Stimulated activated CD4-positive, alpha-beta T cell treated with anti-CD3 and anti-CD28 coated beads, Interleukin-1b, Interleukin-23, amount 100 ng/mL, for 48 hours (primary cell): ENCODE measurements at places on chromosomes 3 and 15.
A peak's percentile ranks its signal among the peaks of the same experiment; 100 is the strongest.

- DNase-seq = no peak
Measured at GRCh38 chr3:159417761-159418160, 570.9 kb upstream of the IL12A start.

DNA sequence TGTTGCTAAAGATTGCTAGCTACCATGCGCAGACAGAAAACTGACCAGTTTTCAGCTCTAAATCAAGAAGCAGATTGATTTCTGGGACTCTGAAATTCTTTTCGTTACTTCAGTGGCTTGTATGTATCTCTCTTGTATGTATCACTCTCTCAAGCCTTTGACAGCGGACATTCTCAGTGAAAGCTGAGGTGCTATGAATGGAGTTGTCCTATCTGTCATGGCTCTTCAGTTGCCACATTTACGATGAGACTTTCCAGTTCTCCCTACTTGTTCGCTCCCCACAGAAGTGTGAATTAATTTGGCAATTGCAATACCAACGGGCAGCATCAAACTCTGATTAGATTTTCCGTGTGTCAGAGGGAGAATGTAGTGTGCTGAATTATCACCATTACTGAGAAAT lies 432.4 kb downstream of the GRM7 start:
- no peak for DNase-seq

GRCh38 chr3:98770261-98771039 lies 7.3 kb downstream of the ST3GAL6 start:
- DNase-seq = no peak

DNA sequence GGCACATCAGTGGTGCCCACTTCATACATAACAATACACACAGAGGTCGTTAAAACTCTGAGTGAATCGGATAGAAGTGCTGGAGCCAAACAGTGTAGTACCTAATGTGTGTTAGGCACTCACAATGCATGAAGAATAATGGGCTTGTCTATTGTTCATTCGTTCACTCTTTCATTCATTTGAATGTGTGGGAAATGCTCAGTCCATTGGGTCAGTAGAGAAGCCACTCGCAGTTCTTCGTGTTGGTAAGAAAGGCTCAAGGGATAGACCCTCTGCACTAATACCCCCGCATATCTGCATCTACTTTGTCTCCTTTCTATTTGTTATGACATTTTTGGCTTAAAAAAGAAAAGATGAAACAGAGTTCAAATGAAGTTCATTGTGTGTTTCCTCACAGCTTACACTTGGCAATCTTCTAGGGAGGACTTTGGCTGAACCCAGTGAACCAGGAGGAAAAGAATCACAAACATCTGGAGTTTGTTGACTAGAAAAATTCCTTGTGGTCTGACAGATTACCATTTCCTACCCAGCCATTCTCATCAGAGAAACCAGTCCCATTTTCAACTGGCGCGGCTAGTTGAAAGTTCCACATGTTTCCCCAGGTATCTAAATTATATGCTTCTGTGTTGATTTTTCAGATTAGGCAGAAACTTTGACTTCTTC lies 32.8 kb upstream of the MFSD1 start:
- DNase-seq = no peak

DNA sequence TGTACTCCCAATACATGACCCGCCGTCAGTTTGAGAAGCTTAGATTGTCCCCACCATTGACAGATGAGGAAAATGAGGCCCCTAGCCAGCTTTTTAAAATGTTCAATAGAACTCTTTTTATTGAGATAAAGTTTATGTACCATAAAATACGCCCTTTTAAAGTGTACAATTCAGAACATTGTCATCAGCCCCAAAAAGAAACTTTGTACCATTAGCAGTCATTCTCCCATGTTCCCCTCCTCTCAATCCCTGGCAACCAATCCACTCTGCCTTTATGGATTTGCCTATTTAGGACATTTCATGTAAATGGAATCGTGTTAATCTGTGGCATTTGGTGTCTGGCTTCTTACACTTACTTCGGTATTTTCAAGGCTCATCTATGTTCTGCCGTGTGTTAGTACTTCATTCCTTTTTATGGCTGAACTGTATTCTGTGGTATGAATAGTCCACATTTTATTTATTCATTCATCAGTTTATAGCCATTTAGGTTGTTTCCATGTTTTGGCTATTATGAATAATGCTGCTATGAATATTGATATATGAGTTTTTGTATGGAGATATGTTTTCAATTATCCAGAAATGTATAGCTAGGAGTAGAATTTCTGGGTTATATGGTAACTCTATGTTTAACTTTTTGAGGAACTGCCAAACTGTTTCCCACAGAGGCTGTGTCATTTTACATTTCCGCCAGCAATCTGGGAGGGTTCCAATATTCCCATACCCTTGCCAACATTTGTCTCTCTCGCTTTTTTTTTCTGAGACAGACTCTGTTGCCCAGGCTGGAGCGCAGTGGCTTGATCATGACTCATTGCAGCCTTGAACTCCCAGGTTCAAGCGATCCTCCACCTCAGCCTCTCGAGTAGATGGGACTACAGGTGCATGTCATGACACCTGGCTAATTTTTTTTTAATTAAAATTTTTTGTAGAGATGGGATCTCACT lies 15.3 kb upstream of the PTPN23 start:
- DNase-seq = no peak

GRCh38 chr3:61702453-61702852 lies 141.1 kb downstream of the PTPRG start:
- DNase-seq = no peak

DNA sequence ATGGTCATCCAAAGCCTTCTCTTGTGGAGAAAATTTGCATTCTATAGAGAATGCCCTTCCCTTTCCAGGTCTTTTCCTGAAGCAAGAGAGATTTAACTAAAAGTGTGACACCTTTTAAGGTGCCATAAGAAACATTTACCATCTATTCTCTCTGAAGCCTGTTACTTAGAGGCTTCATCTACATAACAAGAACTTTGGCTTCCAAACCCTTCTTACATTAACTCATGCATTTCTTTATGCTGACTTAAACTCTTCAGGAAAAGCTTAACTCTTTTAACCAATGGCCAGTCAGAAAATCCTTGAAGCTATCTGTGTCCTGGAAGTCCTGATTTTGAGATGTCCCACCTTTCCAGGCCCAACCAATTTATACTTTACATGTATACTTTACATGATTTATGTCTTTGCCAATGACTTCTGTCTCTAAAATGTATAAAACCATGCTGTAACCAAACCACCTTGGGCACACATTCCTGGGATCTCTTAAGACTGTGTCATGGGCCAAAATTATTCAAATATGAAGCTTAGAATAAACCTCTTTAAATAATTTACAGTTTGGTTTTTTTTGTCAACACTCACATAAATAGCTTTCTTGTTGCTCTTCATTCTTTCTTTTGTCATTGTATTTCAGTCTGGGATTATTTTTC lies 472.6 kb upstream of the NECTIN3 start:
- no peak for DNase-seq

DNA sequence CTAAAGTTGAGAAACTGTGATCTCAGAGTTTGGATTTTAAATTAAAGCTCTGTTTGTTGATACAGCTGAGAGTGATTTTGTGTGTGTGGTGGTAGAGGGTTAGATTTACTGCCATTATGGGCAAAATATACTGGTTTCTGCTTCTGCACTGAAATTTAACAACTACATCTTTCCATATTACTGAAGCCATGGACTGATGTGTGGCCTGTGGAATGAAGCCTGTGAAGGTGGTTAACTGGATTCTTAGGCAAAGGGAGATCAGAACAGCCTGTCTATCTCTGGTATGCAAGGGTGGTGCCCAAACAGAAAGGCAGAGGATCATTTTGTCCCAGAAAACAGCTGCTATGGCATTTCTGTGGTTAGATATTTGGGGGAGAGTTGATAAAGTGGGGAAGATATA lies 297.3 kb upstream of the THBS1 start:
- DNase-seq = no peak

DNA sequence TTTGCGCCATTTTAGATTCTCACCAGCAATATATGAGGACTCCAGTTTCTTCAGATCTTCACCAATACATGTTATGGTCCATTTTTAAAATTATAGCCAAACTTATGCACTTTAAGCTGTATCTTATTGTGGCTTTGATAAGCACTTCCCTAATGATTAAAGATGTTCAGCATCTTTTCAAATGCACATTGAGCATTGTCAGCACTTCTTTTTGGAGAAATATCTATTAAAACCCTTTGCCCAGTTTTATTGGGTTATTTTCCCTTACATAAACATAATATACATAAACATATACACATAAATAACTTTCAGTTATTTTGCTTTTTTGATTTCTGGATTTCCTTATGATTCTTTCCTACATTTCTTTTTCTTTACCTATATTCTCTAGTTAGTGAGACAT lies 83.8 kb downstream of the ROBO1 start:
- DNase-seq = no peak

GRCh38 chr15:80431635-80432344 lies 27.6 kb downstream of the ARNT2 start:
- no peak for DNase-seq

DNA sequence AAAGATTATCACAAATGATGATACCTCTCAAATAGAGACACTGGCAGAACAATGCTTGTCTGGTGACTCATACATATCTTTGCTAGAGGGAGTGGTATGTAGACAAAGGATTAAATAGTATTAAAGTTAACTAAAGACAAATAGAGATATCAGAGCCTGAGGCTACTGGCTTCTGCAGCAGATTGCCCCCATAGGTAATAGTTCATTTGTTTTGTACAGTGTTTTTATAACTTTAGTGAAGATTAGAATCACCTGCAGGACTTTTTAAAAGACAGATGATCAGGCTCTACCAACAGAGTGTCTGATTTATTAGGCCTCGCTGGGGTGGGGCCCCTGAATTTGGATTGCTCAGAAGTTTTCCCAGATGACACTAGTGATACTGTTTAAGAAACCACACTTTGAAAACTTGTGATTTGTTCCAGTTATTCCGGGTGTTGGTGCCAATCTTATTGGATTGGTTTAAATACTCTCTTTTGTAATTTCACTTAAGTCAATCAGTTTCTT lies 96.4 kb downstream of the NAALADL2 start:
- no peak for DNase-seq

DNA sequence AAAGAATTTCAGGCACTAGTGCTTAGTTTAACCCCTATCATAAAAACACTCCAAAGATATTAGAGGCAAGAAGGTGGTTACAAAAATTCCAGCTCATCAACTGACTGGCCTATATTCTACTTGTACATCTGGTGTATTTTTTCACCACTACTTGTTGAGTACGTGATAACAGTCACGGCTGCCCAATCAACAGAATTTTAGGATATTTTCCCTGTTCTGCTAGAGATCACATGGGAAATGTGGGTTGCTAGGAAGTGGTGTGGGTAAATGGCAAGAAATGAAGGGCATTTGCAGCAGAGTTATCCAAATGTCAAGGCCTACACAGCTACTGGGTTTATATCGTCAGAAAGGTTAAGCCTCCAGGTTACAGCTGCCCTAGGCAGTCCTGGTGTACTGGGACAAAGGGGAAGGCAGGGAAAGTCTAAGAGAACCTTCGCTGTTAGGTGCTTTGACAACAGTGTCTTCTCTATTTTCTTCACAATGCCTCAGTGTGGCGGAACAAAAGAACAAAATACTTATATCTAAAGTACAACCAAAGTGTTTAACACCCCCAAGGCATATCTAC lies 81.9 kb downstream of the FMN1 start:
- no peak for DNase-seq

GRCh38 chr15:31483986-31484951 lies 157.6 kb downstream of the KLF13 start:
- peak; percentile 38 for DNase-seq

GRCh38 chr3:128316481-128316891 lies 150.2 kb downstream of the DNAJB8 start:
- peak; percentile 57 for DNase-seq

DNA sequence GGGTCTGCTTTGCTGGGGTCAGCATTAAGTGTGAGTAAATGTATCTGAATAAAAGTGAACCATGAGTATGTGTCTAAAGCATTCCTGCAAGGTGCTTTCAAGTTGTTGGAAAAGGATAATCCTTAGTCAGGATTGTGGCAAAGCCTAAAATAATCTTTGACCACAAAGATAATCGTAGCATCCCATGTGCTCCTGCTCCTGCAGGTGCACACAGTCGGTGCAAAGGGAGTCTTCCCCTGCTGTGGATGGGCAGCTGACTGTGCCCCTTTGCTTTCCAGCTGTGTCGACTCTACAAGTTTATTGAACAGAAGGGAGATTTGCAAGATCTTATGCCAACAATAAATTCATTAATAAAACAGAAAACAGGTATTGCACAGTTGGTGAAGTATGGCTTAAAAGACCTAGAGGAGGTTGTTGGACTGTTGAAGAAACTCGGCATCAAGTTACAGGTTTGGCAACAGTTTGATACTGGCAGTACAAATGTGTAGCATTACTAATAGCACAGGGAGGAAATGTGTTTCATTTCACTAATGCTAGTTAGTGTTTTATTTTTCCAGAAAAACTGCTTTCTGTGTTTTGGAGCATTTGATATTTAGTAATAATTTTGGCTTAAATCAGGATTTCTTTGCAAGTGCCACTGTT lies 22.6 kb downstream of the SRP14 start:
- no peak for DNase-seq

DNA sequence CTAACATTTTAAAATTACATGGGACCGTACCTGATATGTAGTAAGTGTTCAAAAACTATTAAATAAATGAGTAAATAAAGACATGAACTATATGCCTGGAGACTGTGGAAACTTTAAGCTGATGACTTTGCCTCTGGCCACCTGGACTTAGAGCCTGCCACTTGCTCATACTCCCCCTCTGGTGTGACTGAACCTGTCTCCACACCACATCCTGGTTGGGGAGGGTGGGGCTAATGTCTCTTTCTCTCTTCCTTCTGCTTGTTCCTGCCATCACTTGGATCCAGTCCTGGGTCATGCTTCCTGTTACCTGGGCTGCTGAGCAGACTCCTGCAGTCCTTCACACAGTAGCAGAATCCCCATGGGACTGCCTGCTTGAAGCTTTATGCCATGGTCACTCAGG lies 8.2 kb upstream of the TMEM158 start:
- no peak for DNase-seq

- no peak for DNase-seq
Measured at GRCh38 chr15:73979636-73980035, 12.5 kb downstream of the STOML1 start.

- peak; percentile 15 for DNase-seq
Measured at GRCh38 chr15:98177966-98178592, 217.6 kb downstream of the ARRDC4 start.

- no peak for DNase-seq
Measured at GRCh38 chr3:150253622-150254021, 154.5 kb upstream of the TSC22D2 start.

DNA sequence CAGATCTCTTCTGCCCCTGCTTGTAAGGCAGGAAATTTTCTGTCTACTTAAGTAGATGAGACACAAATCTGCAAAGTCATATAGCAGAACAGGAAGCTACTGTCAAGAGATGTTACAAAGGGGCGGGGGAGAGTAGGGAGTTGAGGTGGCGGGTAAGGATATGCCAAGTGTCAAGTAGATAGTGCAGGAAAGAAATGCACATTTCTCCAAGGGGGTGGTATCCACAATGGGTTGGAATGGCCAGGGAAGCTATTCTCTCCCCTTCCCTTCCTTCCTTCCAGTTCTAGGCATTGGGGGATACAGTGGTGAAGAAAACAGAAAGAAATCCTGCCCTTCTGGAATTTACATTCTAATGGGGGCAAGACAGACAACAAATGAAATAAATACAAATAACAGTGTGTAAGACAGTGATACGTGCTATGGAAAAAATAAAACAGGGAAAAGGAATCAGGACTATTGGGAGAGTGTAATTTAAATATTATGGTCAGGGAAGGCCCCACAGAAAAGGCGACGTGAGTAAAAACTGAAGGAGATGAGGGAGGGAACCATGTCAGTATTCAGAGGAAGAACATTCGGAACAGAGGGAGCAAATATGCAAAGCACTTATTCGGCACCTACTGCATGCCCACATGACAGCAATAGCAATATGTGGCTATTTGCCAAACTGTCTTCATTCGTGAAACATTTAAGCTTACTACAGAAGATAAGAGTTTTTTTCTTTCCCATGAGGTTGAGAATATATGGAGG lies 42.8 kb upstream of the RNU6-1 start:
- no peak for DNase-seq
